ENCODE measurements at places on chromosomes 2 and 18.

- DNase-seq = no peak
Measured at GRCh38 chr2:159795841-159796690, 1.9 kb downstream of the CD302 start.

GRCh38 chr2:209076151-209076550 lies 347.7 kb upstream of the MAP2 start:
- DNase-seq = no peak

- no peak for DNase-seq
Measured at GRCh38 chr2:176174824-176175708, 13.4 kb upstream of the HOXD1 start.

GRCh38 chr2:71824436-71824835 lies 323.2 kb downstream of the CYP26B1 start:
- DNase-seq = no peak

DNA sequence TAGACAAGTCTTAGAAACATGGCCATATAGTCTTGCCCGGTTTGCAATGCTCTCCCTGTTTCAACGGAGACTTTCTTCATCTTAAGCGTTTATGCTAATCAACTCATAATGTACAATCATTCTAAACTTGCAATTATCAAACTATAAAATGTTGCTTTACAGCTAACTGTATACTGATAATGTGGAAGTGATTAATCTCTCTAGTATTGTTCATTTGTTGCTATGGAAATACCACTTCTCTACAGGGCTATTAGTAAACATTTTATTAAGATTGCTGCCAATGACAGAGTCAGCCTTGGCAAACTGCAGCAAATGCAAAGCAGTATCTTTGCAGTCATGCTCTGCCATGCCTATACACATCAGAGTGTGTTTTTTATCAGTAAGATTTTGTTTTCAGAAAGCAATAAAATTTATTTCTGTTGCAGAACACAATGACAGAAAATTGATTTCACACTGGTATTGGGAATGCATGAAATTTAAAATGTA lies 1201.8 kb upstream of the CDH2 start:
- DNase-seq = no peak

DNA sequence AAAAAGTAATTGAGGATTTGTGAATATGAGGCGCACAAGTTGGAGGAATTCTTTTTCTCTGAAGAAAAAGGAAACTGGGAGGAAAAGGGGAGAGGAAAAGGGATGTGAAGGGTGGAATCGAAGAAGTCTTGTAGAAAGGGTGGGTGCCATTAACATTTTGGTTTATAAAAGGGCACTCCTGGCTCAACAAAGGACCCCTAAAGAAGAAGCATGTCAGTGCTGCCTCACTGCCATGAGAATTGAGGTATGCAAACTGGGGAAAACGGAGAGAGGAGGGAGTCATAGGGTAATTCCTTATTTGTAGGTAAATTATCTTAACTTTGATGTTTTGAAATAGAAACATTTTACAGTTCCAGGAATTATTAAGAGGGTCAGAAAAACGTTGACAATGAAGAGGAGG lies 207.2 kb downstream of the NAPG start:
- no peak for DNase-seq

- DNase-seq = peak; percentile 90
Measured at GRCh38 chr2:136362676-136363390, 244.9 kb upstream of the CXCR4 start.

- DNase-seq = no peak
Measured at GRCh38 chr2:140988597-140988996, 1142.2 kb downstream of the LRP1B start.

DNA sequence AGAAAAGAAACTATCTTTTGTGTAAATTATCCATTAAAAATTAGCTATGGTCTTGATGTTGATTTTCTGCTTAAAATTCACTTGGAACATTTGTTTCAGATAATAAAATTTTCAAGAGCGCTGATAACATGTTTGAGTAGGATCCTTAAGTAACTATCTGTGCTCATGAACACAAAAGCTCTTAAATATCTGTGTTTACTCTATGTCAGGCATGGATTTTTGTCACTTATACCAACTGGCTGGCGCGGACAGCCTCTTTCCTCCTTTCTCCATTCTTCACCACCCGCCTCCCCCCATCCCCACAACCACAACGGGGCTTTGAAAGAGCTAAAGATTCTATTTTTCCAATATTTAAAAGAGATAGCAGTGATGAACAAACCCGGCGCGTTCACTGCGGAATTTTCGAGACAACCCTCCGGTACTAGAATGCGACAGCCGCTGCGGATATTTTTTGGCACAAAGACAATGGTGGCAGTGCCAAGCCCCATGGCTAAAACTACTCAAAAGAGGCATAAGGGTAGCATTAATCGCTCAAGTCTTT lies 181.5 kb downstream of the TCF4 start:
- no peak for DNase-seq

GRCh38 chr2:29423061-29423666 lies 307.9 kb downstream of the CLIP4 start:
- DNase-seq = no peak

- peak; percentile 71 for DNase-seq
Measured at GRCh38 chr2:98637401-98638147, 29.2 kb downstream of the UNC50 start.

- no peak for DNase-seq
Measured at GRCh38 chr2:34961822-34962221, 1362.7 kb upstream of the FAM98A start.

GRCh38 chr2:112154246-112155117 lies 16.3 kb downstream of the FBLN7 start:
- no peak for DNase-seq

DNA sequence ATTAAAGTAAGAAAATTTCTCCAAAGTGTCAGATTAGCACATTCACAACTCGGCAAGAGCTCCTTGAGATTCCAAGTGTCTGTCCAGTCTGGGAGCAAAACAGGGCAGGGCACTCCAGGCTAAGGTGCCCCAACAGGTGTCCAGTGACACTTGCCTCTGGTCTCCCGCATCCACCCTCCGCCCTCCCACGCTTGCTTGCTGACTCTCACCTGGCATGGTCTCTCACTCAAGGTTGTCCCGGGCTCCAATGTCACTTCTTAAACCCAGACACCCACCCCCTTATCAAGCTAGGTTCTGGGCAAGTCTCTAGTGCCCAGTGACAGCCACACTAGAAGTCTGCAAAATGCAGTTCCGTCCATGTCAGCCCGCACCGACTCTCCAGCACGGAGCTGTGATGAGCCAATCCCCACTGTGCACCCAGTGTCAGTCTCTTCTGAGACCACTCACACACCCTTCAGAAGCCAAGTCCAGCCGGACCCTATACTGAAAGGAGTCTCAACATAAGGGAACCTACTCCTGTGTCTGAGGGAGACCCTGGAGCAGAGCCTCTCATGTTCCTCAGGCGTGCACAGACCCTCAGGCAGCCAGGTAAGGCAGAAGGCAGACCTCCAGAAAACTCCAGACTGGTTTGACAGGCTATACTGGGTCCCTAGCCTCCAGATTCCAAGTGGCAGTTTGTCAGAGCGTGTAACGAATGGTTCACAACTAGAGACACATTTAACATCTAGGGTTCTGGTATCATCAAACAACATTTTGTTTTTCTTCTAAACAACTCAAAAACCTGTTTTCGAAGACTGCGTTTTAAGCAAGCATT lies 45.6 kb downstream of the HDLBP start:
- DNase-seq = no peak

DNA sequence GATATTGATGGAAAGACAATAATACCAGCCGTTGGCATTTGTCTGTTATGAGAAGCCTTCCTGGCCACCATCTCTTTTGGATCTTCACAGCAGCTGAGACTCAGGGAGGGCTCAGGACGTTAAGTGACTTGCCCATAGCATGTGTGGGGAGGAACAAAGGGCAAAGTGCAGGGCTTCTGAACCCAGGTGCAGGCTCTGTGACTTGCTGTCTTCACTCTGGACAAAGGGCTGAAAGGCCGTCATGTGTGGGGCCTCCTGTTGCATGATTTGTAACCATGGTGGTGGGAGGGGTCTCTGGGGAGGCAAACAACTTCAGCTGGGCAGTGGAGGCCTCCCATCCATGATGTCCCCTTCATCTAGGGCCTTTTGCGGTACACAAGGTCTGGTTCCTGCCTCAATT lies 65.5 kb upstream of the SIX2 start:
- DNase-seq = no peak

DNA sequence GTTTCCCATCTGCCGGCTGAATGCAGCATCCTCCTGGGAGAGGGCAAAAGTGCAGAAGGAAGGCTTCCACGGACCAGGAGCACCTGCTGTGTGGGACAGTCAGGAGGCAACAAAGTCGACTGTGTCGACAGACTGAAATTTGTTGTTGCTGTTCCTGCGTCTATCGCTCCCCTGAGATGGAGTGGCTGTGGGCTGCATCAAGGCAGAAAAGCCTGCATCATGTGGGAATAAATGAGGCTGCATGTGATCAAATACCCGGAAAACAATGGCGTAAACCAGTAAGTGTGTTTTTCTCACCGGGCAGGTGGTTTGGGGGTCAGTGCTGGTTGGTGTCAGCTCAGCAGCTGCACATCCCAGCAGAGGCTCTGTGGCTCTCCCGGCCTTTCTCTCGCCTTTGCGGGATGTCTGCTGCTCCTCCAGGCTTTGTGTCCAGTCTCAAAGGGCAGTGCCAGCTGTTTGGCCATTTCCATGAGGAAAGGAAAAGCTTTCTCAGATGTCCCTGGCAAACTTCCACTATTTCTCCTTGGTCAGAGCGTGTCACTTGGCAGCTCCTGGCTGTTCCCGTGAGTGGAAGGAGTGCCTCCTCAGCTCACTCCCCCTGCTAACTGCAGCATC lies 262.4 kb downstream of the NDUFA10 start:
- DNase-seq = no peak

DNA sequence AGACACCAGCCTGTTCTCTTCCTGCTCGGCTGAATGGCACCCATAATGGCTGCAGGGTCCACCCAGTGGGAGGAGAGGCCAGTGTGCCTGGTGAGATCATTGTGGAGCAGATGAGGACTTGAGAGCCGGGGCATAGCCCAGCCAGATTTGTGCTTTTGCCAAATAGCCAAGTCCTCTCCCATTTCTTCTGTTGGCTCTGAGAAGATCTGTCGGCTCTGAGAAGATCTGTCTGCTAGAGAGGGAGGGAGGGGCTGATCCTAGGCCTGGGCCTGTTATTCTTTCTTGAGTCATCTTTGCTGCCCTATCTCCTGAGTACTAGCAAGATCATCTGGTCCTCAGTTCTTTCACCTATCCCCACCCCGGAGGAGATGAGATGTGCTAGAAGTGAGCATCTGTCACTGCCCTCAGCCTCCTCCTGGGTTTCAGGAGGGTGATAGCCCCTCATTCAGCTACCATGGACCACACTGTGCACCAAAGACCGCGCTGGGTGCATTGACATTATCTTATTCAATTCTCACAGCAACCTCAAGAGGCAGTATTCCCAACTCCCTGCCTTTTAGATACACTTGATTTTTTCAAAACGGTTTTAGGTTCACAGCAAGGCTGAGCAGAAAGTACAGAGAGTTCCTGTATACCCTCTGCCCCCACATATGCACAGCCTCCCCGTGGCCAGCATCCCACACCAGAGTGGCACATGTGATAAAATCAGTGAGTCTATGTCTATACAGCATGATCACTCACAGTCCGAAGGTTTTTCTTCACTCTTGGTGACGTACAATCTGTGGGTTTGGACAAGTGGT lies 98.6 kb downstream of the CAPN13 start:
- DNase-seq = no peak

GRCh38 chr2:228048838-228049490 lies 132.5 kb downstream of the SPHKAP start:
- DNase-seq = peak; percentile 5

- DNase-seq = no peak
Measured at GRCh38 chr18:13680612-13681011, 45.7 kb downstream of the FAM210A start.

GRCh38 chr2:54960164-54960563 lies 90.1 kb downstream of the RTN4 start:
- no peak for DNase-seq

Measured in activated CD4-positive, alpha-beta T cell treated with anti-CD3 and anti-CD28 coated beads, Interleukin-2, Interleukin-4, amounts not matched to agents 100 ng/mL and 50 ng/mL, durations not matched to agents 16 hours and 8 hours (primary cell).